Temporal lobe (tissue), 4 donors: ENCODE measurements at places on chromosomes 7 and 10. TPM values are rescaled to one million over a fixed set of nuclear protein-coding genes. Genes with fewer than 3 reads are reported as not detected.

ZMIZ2 gene
- 13.3 TPM for total RNA-seq

FAM25C gene
- not detected for total RNA-seq

AKR1C3 gene
- 3.4 TPM for total RNA-seq

POMZP3 gene
- total RNA-seq, result 4.2 TPM

FAM20C gene
- 16.2 TPM for total RNA-seq

SPAM1 gene
- total RNA-seq, result not detected

CYP26C1 gene
- 0.25 TPM for total RNA-seq

PRPS1L1 gene
- total RNA-seq, result not detected

MCM10 gene
- total RNA-seq, result 2.0 TPM

HDAC9 gene
- 101 TPM for total RNA-seq

TRPV6 gene
- total RNA-seq, result under 0.01 TPM

GRB10 gene
- 49.9 TPM for total RNA-seq

DRGX gene
- not detected for total RNA-seq

OLAH gene
- 0.25 TPM for total RNA-seq

AKR1C1 gene
- 27.5 TPM for total RNA-seq

ING3 gene
- 19.9 TPM for total RNA-seq

KIF11 gene
- total RNA-seq, result 4.4 TPM

PWWP2B gene
- 5.7 TPM for total RNA-seq

PHYHIPL gene
- total RNA-seq, result 18.9 TPM

SHTN1 gene
- total RNA-seq, result 78.2 TPM

DOCK4 gene
- 81.6 TPM for total RNA-seq

MYO3A gene
- 2.2 TPM for total RNA-seq

WDR86 gene
- 51.1 TPM for total RNA-seq

GBX1 gene
- total RNA-seq, result not detected

RBP4 gene
- total RNA-seq, result 5.9 TPM

ADRA2A gene
- 24.6 TPM for total RNA-seq

ATP6V0E2 gene
- 115 TPM for total RNA-seq

ARHGEF35 gene
- 0.49 TPM for total RNA-seq

SH3PXD2A gene
- total RNA-seq, result 14.5 TPM

GTPBP4 gene
- 14.0 TPM for total RNA-seq

ARHGAP22 gene
- 2.5 TPM for total RNA-seq

MCM7 gene
- 48.4 TPM for total RNA-seq

C10orf95 gene
- total RNA-seq, result under 0.01 TPM

IFIT3 gene
- 4.4 TPM for total RNA-seq

COL28A1 gene
- total RNA-seq, result 0.74 TPM

CDNF gene
- total RNA-seq, result 1.2 TPM

OPN4 gene
- total RNA-seq, result not detected

LIPJ gene
- total RNA-seq, result 0.74 TPM

PPP1R9A gene
- 74.5 TPM for total RNA-seq

NUB1 gene
- 37.4 TPM for total RNA-seq

PUS7 gene
- total RNA-seq, result 13.0 TPM

TMEM178B gene
- total RNA-seq, result 64.7 TPM

GCK gene
- total RNA-seq, result 3.9 TPM

C7orf57 gene
- 1.2 TPM for total RNA-seq

PNLIP gene
- not detected for total RNA-seq

SMC3 gene
- 58.3 TPM for total RNA-seq

IL2RA gene
- not detected for total RNA-seq

ARHGEF5 gene
- total RNA-seq, result 0.74 TPM

COBL gene
- 9.8 TPM for total RNA-seq

CCDC201 gene
- not detected for total RNA-seq

TMEM213 gene
- not detected for total RNA-seq
